Fibroblast of villous mesenchyme (primary cell): ENCODE measurements at places on chromosomes 4 and X.

DNA sequence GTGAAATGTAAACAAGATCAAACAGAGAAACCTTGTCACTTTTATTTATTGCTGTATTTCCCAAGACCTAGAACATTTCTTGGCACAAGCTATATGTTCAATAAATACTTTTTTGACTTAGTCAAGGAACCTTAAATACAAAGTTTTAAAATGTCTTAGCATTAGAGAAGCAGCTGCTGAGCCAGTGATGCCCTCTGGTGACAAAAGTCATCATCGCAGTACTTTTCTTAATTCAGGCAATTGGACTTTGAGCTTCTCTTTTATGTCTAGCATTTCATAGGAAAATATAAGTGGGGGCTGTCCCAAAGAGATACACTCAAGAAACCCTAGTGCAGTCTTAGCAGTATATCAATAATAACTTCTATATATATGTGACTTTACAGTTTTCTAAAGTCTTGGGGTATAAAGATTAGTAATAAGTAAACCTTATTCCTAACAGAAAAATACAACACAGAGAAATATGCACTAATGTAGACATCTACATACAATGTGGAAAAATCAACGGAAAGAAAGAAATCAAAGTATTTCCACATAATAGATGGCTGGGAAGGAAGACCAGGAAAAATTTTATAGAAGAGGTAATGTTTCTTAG, 118.4 kb downstream of the DTHD1 start:
- no peak for DNase-seq

DNA sequence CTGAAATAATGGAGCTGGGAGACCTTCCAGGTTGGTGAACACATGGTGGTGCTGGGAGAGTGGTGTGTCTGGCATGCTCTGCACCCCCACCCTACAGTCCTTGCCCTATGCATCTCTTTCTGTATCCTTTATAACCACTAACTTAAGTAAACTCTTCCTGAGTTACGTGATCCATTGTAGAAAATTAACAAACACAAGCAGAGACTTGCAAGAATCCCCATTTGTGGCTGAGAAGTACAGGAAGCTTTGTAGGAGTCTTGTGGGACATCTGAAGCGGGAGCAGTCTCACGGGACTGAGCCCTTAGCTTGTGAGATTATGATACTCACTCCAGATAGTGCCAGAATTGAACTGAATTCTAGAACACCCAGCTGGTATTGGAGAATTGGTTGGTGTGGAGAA, 14.3 kb upstream of the FAM13A start:
- no peak for DNase-seq

DNA sequence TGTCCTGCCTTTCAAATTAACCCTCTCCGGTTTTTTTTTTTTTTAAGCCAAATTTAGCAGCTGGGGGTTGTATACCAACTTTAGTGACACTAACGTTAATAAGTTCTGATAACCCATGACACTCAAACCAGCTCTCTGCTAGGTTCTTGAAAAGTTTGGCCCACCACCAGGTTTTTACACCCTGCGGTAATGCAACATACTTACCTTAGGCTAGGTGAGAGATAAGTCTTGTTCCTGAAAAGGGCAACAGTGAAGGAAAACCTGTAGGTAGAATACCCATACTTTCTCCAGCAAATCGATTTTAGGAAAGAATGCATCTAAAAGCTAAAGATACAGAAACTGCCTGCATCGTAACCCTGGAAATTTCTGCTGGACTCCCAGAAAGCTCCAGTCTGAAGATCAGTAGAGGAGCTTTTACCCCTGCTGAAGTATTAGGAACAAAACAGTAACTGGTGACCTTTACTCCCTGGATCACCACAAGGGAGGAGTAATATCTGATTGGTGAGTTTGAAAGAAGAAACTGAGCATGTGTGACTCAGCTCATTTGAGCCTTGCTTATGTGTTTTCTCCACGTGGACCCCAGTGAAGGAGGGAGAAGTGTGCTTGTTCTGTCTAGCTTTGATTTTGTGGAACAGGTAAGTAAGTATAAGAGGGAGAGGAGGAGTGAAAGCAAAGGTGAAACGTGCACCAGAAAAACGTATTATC, 34.4 kb upstream of the COX18 start:
- peak; percentile 11 for DNase-seq

DNA sequence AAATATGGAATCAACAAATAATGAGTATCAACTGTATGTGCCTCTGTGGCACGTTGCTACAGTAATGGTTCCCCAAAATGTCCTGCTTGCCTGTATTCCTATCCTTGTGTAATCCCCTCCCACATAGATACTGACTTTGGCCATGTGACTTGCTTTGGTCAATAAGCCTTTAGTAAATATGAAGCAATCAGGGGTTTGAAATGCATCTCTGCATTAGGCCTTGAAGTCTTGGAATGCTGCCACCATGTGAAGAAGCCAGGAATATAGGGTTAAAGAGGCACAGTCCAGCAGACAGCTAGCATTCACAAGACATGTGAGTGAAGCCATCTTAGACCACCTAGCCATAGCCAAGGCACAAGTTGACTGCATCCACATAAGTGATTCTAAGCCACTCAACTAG, 190.9 kb downstream of the GABRB1 start:
- no peak for DNase-seq

- peak; percentile 90 for DNase-seq
Measured at GRCh38 chr4:138222046-138222445, 20.1 kb downstream of the SLC7A11 start.

- peak; percentile 18 for DNase-seq
Measured at GRCh38 chr4:104064646-104065577, 345.1 kb upstream of the TACR3 start.

GRCh38 chrX:99705701-99706100, 704.4 kb downstream of the PCDH19 start:
- no peak for DNase-seq

DNA sequence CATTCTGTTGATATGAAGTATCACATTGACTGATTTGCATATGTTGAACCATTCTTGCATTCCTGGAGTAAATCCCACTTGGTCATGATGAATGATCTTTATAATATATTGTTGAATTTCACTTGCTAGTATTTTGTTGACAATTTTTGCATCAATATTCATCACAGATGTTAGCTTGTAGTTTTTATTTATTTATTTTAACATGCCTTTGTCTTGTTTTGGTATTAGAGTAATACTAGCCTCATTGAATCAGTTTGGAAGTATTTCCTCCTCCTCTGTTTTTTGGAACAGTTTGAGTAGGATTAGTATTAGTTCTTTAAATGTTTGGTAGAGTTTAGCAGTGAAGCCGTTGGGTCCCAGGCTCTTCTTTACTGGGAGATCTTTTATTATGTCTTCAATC, 13.9 kb upstream of the ADH1C start:
- DNase-seq, result peak; percentile 9

GRCh38 chrX:68570598-68570997, 71.7 kb downstream of the YIPF6 start:
- DNase-seq, result no peak

DNA sequence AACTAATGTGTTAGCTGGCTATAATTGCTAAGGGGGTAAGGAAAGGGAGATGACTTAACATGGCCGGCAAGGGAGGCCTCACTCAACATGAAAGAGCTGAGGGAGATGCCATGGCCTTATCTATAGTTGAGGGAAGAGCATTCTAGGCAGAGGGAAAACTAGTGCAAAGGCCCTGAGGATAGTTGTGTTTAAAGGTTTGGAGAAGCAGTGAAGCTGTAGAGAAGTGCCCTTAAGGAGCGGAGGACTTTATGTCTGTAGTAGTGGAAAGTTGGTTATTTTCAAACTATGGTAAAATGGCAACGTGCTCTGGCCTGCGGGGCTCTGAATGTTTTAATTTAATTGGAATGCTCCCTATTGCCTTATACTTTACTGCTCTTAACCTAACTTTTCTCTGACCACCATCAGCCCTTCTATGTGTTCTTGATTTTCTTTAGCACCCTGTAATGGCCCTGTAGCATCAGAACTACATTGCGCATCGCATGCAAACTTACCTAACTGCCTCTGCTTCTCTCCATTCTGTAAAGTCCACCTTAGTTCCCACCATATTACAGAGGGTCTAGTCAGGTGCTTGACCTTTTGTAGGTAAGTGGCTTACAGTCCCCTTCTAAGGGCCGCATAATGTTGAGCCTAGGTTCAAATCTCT, 35.8 kb downstream of the ERVMER34-1 start:
- no peak for DNase-seq

- DNase-seq, result peak; percentile 56
Measured at GRCh38 chr4:163544407-163545038, 50.0 kb downstream of the TMA16 start.

DNA sequence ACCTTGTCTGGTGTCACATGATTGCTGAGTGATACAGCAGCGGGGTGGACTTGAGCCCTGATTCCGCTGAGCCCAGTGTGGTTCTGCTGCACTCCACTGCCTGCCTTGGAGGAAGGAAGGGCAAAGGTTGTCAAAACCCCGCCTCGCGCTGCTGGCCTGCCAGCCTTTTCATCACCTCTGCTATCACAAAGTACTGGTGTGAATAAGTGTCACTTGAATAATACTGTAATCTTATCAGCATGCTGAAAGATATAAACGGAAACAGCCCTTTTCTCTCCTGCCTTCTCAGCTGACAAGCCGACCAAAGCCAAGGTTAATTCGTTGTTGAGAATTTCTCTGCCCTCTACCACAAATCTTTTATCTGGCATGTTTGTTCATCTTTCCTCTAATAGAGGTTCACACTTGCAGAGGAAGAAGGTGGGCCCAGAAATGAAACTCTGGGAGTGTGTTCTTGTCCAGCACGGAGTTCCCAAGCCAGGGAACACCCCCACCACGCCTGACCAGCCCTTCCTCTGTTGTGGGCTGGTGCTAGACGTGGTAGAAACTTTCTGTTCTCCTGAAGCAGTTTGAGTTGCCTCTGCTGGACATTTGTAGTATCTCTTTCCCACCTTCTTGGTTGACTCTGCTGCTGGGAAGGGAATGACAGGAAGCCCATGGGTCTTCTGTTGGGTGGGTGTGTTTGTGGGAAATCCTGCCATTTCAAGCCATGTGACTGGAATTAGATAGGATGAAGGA, 21.5 kb downstream of the FHDC1 start:
- peak; percentile 20 for DNase-seq

DNA sequence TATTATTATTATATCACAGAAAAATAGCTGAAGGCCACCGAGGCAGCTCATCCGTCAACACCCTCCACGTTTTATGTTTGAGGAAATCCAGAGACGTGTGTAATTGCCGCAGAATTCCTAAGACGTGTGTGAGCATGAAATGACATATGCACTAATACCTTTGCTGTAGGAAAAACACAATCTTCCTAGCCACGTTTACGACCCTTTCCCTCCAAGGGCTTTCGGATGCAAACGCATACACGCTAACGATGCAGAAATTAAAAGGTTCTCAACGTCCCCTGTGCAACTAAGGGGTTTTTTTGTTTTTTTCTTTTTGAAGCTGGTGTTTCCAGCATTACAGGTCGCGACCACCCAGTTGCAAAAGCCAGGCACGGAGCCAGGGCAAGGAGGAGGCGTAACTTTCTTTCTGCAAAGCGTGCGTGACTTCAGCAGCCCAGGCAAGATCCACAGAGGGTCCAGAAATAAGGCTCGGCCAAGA, 33.8 kb downstream of the CRLF2 start:
- DNase-seq, result peak; percentile 10

GRCh38 chr4:189083769-189084168, 856.9 kb upstream of the FRG1 start:
- no peak for DNase-seq

- DNase-seq, result no peak
Measured at GRCh38 chr4:139564502-139564901, 8.5 kb upstream of the SETD7 start.

DNA sequence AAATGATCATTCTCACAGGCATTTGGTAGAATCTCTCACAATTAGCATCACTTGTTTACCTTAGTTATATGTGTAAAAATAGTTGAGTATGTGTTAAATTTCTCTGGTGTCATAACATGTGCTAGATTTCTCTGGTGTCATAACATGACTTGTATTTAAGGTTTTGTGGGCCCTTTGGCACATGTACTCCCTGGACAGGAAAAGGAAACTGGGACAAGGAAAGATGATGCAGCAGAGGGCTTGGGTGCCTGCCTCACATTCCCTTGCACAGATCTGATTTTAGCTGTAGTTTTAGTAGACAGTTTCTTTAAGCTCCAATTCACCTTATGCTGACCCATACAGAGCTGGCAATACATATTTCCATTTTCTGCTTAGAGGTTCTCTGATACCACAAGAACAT, 726.0 kb downstream of the C4orf33 start:
- DNase-seq, result no peak

DNA sequence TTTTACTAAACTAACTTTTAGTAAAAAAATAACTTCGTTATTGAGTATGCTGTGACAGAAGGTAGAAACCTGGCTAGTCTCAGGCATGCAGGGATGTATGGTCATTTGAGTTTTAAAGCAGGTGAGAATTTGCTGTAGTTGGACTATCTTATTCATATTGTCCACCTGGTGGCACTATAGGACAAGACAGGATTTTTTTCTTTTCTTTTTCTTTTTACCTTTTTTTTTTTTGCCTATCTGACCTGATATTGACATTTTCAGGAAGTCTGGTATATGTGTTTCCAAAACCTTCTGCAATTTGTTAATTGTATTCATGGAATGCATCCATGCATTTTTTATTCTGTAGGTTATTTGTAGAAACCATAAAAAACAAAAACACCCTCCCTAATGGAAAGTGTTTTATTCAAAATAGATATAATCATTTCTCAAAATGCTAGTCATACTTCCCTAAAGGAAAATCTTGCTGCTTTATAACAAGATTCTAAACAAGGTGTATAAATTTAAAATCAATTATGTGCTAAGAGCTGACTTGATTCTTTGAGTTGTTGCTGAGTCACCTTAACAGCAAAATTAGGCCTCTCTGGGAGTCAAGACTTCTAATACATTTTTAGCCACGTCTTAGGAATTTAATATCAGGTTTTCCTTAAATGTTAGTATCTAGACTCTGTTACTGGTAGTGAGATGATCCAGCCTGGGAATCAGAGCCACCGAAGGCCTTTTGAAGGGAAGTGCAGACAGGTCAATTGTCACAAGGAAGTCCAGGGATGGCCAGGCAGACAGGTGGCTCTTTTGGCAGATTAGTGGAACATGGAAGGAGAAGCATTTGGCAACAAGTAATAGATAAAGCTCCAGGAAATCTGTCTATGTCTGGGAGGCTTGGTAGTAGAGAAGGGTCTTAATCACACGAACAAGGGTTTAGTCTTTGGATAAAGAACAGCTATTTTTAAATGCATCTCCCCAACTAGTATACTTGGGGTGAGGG, 201.3 kb upstream of the GNPDA2 start:
- DNase-seq, result peak; percentile 11

GRCh38 chrX:45479196-45479834, 278.6 kb upstream of the DIPK2B start:
- peak; percentile 88 for DNase-seq

GRCh38 chrX:64192673-64193072, 12.8 kb downstream of the AMER1 start:
- no peak for DNase-seq
